ENCODE measurements at places on chromosomes 2 and 18.

DNA sequence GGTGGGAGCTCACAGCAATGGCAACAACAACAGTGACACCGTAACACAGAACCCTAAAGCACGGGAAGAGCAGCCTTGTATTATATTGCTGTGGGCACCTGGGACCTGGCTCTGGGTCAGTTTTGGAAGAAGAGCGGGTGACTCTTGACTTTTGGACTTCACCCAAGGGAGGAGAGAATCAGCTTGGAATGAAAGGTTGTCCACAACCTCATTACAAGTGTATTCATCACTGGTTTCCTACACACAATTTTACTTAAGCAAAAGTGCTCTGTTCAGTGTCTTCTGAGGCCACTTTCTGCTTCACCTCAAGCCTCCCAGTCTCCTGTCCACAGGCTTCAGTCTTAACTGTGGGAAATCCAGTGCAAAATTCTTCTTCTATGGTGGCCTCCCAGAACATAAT, 263.8 kb downstream of the KCNE4 start:
- DNase-seq: no peak
- H3K4me1 ChIP-seq: no peaks in the 10 kb centered on the region
- H3K27me3 ChIP-seq: no peaks in the 10 kb centered on the region
- H3K27ac ChIP-seq: no peak overlapping the region

GRCh38 chr2:215358312-215358845, 46.5 kb downstream of the ATIC start:
- DNase-seq: no peak
- H3K4me1 ChIP-seq: no peaks in the 10 kb centered on the region
- H3K27ac ChIP-seq: no peak overlapping the region
- no peaks in the 10 kb centered on the region for H3K27me3 ChIP-seq
- no peaks in the 10 kb centered on the region for H3K36me3 ChIP-seq
- H3K4me3 ChIP-seq: no peak overlapping the region

DNA sequence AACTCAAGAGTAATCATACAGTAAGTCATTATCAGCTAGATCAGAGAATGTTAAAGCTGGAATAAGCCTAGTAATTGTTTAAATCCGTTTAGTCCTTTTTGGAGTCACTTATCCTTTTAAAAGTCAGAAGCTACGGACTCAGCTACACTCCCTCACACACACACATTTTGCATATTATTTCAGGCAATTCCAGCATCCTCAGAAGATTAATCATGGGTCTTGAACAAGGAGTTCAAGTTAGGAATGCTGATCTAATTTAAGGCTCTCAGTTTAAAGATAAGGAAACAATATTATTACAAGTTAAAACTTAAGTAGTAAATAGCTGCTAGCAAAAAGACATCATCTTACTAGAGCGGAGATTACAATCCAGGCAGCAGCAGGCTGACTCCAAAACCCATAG, 74.3 kb downstream of the GTF3C3 start:
- H3K27me3 ChIP-seq: no peaks in the 10 kb centered on the region
- H3K4me3 ChIP-seq: no peak overlapping the region
- H3K36me3 ChIP-seq: no peaks in the 10 kb centered on the region

GRCh38 chr2:38218591-38218991, 142.6 kb upstream of the CYP1B1 start:
- no peaks in the 10 kb centered on the region for H3K27me3 ChIP-seq
- no peak overlapping the region for H3K4me3 ChIP-seq
- DNase-seq: peak; percentile 40
- H3K27ac ChIP-seq: no peak overlapping the region
- no peaks in the 10 kb centered on the region for H3K4me1 ChIP-seq

GRCh38 chr2:189127756-189128155, 51.8 kb downstream of the COL5A2 start:
- no peak overlapping the region for H3K4me3 ChIP-seq
- no peak overlapping the region for H3K27ac ChIP-seq
- H3K36me3 ChIP-seq: no peaks in the 10 kb centered on the region
- DNase-seq: no peak
- no peaks in the 10 kb centered on the region for H3K27me3 ChIP-seq
- no peaks in the 10 kb centered on the region for H3K4me1 ChIP-seq

DNA sequence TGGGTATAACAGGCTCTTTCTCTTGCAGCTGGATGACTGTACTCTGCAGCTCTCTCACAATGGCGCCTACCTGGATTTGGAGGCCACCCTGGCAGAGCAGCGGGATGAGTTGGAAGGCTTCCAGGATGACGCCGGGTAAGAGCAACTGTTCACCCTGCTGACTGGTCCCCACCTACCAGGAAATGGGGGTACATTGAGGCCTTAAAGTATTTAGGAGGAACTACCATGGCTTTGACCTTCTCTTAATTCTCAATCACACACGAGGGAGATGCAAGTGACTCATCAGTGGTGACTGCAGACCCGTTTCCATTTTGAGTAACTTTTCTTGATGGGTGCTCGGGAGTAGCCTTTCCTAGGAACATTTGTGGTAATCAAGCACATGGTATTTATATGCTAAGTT, 58.0 kb downstream of the FHOD3 start:
- H3K4me1 ChIP-seq: no peaks in the 10 kb centered on the region
- no peak overlapping the region for H3K4me3 ChIP-seq
- no peaks in the 10 kb centered on the region for H3K36me3 ChIP-seq
- no peaks in the 10 kb centered on the region for H3K27me3 ChIP-seq
- DNase-seq: no peak

DNA sequence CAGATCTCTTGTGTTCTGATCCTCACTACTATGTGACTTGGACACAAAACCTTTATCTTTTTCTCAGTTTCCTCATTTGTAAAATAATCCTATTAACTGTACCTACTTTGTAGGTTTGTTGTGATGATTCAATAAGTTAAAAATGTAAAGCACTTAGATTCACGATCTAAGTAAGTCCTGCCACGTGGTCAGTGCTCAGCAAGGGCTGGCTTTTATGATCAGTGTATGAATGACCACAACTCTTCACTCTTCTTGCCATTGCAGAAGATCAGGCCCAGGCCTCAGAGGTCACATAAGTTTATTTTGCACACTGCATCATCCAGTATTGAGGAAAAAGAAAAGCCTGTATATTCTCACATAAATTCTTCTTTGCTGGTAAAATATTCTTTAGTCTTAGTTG, 1192.5 kb upstream of the ACVR2A start:
- H3K4me1 ChIP-seq: no peaks in the 10 kb centered on the region
- H3K4me3 ChIP-seq: no peak overlapping the region
- no peak for DNase-seq
- H3K27ac ChIP-seq: no peak overlapping the region

DNA sequence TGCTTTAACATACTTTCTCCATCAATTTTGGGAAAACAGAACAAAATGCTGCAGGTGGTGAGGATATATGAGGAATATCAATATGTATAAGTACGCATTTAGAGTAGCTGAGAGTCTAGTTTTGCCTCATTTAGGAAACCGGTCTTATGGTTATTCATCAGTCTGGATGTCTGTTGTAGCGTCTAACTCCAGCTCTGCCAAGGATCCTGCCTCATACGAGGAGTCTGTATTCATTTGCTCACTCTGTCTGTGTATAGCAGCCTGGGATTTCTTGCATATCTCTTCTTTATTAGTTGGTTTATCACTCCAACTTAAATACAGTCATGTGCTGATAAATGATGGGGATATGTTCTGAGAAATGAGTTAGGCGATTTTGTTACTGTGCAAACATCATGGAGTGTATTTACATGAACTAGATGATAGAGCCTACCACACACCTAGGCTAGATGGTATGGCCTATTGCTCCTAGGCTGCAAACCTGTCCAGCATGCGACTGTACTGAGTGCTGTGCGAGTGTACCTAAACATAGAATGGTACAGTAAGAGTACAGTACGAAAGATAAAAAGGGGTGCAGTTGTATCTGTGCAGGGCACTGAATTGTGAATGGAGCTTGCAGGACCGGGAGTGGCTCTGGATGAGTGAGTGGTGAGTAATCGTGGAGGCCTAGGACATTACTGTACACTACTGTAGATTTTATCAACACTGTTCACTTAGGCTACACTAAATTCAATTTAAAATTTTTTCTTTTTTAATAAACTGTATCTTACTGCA, 148.1 kb downstream of the ZNF407 start:
- H3K36me3 ChIP-seq: no peaks in the 10 kb centered on the region
- H3K4me3 ChIP-seq: no peak overlapping the region
- no peaks in the 10 kb centered on the region for H3K4me1 ChIP-seq
- no peak for DNase-seq

GRCh38 chr18:9392726-9393125, 58.2 kb downstream of the TWSG1 start:
- no peak overlapping the region for H3K4me3 ChIP-seq
- H3K27me3 ChIP-seq: no peaks in the 10 kb centered on the region
- DNase-seq: no peak
- H3K36me3 ChIP-seq: no peaks in the 10 kb centered on the region
- no peak overlapping the region for H3K27ac ChIP-seq
- no peaks in the 10 kb centered on the region for H3K4me1 ChIP-seq

GRCh38 chr2:10655074-10655473, 34.7 kb downstream of the NOL10 start:
- DNase-seq: no peak
- no peaks in the 10 kb centered on the region for H3K4me1 ChIP-seq
- no peaks in the 10 kb centered on the region for H3K36me3 ChIP-seq
- no peak overlapping the region for H3K4me3 ChIP-seq
- H3K27ac ChIP-seq: no peak overlapping the region
- no peaks in the 10 kb centered on the region for H3K27me3 ChIP-seq

- peaks cover 6% of the 10 kb centered on the region for H3K4me1 ChIP-seq
- no peaks in the 10 kb centered on the region for H3K27me3 ChIP-seq
- DNase-seq: peak; percentile 78
- no peaks in the 10 kb centered on the region for H3K36me3 ChIP-seq
Measured at GRCh38 chr2:29115797-29116781, 874 bp downstream of the CLIP4 start.

DNA sequence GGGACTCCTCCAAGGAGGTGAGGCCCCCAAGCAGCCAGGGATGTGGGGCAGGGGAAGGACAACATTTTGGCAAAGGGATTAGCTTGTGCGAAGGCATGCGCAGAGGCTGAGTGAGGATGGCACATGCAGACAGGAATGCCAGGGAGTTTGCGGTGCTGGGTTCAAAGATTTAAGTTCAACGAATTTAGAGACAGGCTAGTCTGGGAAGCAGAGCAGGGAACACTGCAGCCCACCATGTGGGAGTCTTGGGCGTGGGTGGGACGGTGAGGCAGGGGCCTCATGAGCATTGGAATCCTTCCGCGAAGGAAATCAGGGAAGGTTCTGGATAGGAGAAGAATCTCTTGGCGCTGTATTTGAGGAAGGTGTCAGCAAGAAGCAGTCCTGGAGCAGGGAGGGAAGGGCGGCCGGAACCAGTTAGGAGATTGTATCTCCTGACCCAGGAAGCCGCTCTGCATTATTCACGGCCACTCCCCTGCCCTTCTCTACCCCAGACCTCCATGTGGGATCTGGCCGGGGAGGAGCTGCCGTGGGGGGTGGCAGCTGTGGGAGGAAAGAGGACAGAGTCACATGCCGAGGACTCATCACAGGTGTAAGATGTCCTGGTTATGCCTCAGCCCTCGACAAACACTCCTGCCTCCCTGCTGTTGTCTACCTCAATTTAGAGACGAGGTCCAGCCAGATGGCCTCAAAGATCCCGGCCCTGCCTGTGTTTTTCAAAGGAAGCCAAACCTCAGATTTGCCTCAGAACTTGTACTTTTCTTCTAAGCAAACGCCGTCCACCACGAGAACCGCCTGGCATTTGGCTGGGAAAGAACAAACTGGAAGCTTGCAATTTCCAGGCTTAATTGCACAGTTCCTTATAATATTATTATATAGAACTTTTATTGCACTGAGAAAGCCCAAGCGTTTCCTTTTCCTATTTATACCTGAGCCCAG, 123.7 kb upstream of the SMAD2 start:
- H3K36me3 ChIP-seq: no peaks in the 10 kb centered on the region
- H3K4me3 ChIP-seq: no peak overlapping the region
- H3K27me3 ChIP-seq: no peaks in the 10 kb centered on the region
- DNase-seq: no peak

DNA sequence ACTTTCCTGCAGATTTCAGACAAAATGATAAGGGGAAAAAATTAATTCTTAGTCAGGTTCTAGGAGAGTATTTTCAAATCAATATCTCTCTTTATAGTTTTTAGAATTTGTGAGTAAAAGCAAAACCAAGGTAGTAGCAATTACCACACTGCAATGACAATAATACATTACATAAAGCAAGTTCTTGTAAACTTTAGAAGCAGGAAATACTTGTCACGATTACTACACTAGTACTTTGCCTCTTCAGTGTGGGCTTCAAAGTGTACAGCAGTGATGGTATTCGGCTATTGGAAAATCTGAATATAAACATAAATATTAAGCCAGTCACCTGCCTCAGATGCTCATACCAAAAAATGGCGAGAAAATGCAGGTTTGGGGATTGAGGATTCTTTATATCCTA, 81.0 kb downstream of the ALPK2 start:
- no peak for DNase-seq
- H3K27me3 ChIP-seq: no peaks in the 10 kb centered on the region
- H3K4me3 ChIP-seq: no peak overlapping the region
- H3K4me1 ChIP-seq: no peaks in the 10 kb centered on the region
- H3K27ac ChIP-seq: no peak overlapping the region

DNA sequence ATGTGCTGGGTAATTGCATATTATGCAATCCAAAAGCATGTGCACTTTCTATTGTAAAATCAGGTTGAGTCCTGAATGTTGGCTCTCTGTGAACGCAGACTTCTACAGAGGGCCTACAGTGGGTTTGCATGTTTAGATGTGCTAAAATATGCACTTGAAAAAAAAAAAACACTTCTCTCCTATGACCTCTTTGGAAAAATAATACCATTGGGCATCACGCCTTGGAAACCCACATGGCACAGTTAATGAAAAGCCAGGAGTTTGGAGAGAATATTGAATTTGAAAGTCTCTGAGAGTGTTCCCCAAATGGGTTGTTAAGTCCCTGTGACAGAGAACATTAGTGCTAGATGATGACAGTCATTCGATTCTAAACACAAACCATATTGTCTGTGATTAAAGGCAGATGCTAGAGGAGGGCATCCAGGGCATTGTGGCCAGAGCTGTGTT, 710.4 kb upstream of the PIK3C3 start:
- no peaks in the 10 kb centered on the region for H3K27me3 ChIP-seq
- no peak for DNase-seq

GRCh38 chr2:241675885-241676284, 10.7 kb downstream of the DTYMK start:
- DNase-seq: no peak
- no peaks in the 10 kb centered on the region for H3K36me3 ChIP-seq
- H3K27ac ChIP-seq: no peak overlapping the region
- H3K4me1 ChIP-seq: no peaks in the 10 kb centered on the region

- no peak overlapping the region for H3K27ac ChIP-seq
- H3K36me3 ChIP-seq: no peaks in the 10 kb centered on the region
- no peaks in the 10 kb centered on the region for H3K27me3 ChIP-seq
- no peaks in the 10 kb centered on the region for H3K4me1 ChIP-seq
- no peak overlapping the region for H3K4me3 ChIP-seq
Measured at GRCh38 chr2:99217929-99218501, 37.0 kb downstream of the MRPL30 start.

GRCh38 chr18:11034884-11035283, 114.5 kb downstream of the PIEZO2 start:
- no peak overlapping the region for H3K4me3 ChIP-seq
- no peaks in the 10 kb centered on the region for H3K36me3 ChIP-seq
- H3K27ac ChIP-seq: no peak overlapping the region
- DNase-seq: no peak
- no peaks in the 10 kb centered on the region for H3K27me3 ChIP-seq
